Osteocyte (in vitro differentiated cells): ENCODE measurements at places on chromosomes 5 and 9. TPM values are rescaled to one million over a fixed set of nuclear protein-coding genes. Genes with fewer than 3 reads are reported as not detected.
A peak's percentile ranks its signal among the peaks of the same experiment; 100 is the strongest.

SPOCK1 gene
- 900 and 954 TPM in 2 replicates for total RNA-seq

GRCh38 chr9:110588296-110588695, 8.8 kb upstream of the SVEP1 start:
- H3K4me1 ChIP-seq, result peaks cover 7% of the 10 kb centered on the region
- H3K4me3 ChIP-seq, result no peak overlapping the region
- H3K27me3 ChIP-seq, result peaks cover 27% of the 10 kb centered on the region
- no peak for DNase-seq
- H3K27ac ChIP-seq, result no peak overlapping the region
- peaks cover 4% of the 10 kb centered on the region for H3K36me3 ChIP-seq

DNA sequence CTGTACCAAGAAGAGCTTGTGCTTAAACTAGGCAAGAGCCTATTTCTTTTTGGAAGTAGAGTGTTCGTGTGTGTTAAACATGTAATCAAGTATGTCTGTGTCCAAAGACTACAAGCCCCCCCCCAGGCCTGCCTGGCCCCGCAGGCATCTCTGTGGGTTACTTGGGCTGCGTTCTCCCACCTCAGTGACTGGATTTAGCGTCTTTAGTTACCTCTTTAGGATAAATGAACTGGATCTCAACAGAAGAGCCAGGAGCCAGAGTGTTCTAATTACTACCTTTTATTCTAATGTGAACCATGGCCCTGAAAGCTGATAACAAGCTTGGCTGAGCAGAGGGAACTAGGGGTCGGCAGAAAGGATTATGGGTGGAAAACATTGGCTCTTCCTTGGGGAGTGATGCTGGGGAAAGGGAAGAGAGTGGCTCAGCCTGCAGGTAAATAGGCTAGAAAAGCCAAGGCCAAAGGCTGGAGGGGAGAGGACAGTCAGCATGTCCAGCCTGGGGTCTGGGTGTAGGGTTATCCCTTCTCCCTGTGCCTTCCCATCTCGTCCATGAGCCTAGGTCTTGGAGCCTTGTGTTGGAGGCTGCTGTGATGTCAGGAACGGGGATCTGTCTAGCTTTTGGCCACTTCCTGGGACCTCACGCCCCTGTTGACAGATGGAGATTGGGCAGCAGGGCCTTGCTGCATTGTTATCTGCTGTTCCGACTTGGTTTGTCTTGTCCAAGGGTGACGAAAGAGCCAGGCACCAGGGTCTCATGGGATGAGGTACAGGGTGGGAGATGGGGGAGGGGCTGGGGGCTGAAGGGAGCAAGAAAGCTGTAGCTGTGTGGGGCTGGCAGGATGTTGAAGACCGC, 11.1 kb downstream of the CD74 start:
- peaks cover 24% of the 10 kb centered on the region for H3K4me1 ChIP-seq
- H3K27ac ChIP-seq, result no peak overlapping the region
- H3K36me3 ChIP-seq, result peaks cover 23% of the 10 kb centered on the region
- DNase-seq, result no peak

- no peak for DNase-seq
- no peaks in the 10 kb centered on the region for H3K36me3 ChIP-seq
- no peak overlapping the region for H3K27ac ChIP-seq
- H3K4me3 ChIP-seq, result no peak overlapping the region
- H3K4me1 ChIP-seq, result peaks cover 4% of the 10 kb centered on the region
These were observed 644.8 kb downstream of the EFNA5 start for GRCh38 chr5:107025712-107026497.

ZNF366 gene
- not detected in 2 replicates for total RNA-seq

GLDC gene
- total RNA-seq, result 0.71 and 0.78 TPM in 2 replicates

GRCh38 chr5:127031863-127032232, 1.5 kb upstream of the MARCHF3 start:
- H3K27me3 ChIP-seq, result peaks cover 11% of the 10 kb centered on the region
- H3K4me3 ChIP-seq, result peak overlapping the region; percentile 92
- no peak overlapping the region for H3K27ac ChIP-seq
- no peak for DNase-seq
- H3K4me1 ChIP-seq, result peaks cover 19% of the 10 kb centered on the region

GRCh38 chr5:173826086-173826427, 62.1 kb upstream of the CPEB4 start:
- H3K27ac ChIP-seq, result peak overlapping the region; percentile 41
- H3K36me3 ChIP-seq, result peaks cover 4% of the 10 kb centered on the region
- peaks cover 53% of the 10 kb centered on the region for H3K4me1 ChIP-seq
- H3K27me3 ChIP-seq, result no peaks in the 10 kb centered on the region
- no peak for DNase-seq

GRCh38 chr5:19676895-19677294, 311.1 kb downstream of the CDH18 start:
- no peak overlapping the region for H3K27ac ChIP-seq
- DNase-seq, result no peak
- peaks cover 2% of the 10 kb centered on the region for H3K27me3 ChIP-seq
- H3K4me3 ChIP-seq, result no peak overlapping the region
- no peaks in the 10 kb centered on the region for H3K36me3 ChIP-seq
- H3K4me1 ChIP-seq, result no peaks in the 10 kb centered on the region

DNA sequence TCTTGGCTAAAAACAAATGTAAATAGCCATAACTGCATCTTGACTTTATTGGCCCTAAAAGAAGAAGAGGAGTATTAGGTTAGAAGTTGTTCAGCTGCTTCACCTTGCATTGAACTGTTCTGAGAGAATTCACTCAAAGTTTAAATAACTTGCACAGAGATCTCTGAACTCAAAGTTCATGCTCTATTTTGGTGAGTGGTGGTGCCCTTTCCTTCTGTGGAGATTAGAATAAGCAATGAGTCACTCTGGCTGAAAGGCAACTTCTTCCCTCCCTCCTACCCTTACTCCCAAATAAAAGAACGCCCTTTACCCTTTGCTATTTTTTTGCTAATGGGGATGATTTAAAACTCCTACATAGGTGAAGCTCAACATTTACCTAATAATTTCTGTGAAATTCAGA, 48.9 kb downstream of the ERMP1 start:
- no peak overlapping the region for H3K4me3 ChIP-seq
- no peak overlapping the region for H3K27ac ChIP-seq
- H3K27me3 ChIP-seq, result no peaks in the 10 kb centered on the region
- H3K36me3 ChIP-seq, result peaks cover 70% of the 10 kb centered on the region
- DNase-seq, result no peak
- peaks cover 2% of the 10 kb centered on the region for H3K4me1 ChIP-seq

DNA sequence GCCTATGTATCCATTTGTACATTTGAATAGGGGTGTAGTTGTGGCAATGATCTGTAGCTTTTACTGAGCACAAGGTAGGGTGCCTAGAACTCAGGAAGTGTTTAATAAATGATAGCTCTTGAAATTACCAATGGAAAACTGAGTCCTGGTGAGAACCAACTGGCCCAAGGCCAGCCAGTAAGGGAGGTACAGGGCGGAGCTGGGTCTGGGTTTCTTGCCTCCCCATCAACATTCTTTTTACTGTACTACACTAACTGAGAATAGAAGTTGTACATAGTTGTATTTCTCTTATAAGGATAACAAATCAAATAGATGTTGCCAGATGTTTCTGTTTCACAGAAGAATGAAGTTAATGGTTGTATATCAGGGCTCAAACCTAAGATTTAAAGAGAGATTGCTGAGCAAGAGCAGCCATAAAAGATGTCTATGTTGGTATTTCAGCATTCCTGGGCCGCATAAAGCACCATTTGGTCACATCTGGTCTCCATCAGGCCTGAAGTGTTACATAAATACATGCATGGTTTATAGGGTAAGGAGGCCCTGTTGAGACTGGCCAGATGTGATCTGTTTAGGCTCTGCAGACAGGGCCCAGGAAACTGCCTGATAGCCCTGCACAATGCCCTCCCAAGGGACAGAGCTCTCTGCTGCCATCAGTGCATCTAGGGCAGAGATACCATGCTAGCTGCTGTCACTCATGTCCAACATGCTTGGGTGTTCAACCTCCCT, 210.5 kb downstream of the NXNL2 start:
- no peak overlapping the region for H3K4me3 ChIP-seq
- H3K4me1 ChIP-seq, result peaks cover 58% of the 10 kb centered on the region
- DNase-seq, result no peak
- no peaks in the 10 kb centered on the region for H3K36me3 ChIP-seq

DNA sequence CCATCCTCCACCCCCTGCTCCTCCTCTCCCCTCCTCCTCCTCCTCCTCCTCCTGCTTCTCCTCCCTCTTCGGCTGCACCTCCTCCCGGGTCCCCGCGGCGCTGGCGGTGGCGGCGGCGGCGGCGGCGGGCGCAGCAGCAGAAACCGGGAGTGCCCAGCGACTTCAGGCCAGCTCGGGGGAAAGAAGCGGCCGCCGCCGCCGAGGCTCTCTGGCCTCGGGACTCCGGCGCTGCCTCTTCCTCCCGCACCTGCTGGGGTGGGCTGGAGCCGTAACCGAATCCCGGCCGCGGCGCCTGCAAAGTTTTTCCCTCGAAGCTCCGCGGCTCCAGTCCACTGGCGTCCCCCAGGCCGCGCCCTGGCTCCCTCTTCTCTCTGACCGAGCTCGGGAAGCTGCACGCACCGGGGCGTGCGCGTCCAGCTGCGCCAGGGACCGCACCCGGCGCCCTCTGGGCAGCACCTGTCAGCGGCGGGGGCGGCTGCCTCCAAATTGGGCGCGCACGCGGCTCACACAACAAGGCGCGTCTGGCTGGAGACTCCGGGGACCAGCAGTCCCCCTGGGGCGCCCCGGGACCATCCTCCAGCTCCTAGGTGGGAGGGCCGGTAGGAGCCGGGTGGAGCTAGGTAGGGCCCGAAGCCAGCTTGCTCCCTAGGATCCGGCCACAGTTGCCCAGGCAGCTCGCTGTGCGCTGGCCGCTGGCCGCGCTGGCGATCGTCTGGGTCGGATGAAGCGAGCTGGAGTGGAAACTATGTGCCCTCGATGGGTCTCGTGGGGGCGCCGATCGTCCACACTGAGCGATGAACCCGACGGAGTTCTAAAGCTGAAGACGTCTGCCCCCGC, at the start of gene MCTP1:
Gene MCTP1 (minus strand): TSS at position 523 of the 837 bp plus-strand sequence.
- DNase-seq, result no peak
- H3K27ac ChIP-seq, result no peak within 1 kb of the TSS
- peaks cover 71% of the 10 kb centered on the region for H3K27me3 ChIP-seq
- H3K4me3 ChIP-seq, result peak within 1 kb of the TSS; percentile 69

GRCh38 chr5:171596391-171596878, 177.0 kb downstream of the FGF18 start:
- peak; percentile 80 for DNase-seq
- no peak overlapping the region for H3K4me3 ChIP-seq
- H3K27ac ChIP-seq, result no peak overlapping the region

GRCh38 chr9:114093761-114094505, 5.2 kb downstream of the KIF12 start:
- H3K4me3 ChIP-seq, result no peak overlapping the region
- H3K27ac ChIP-seq, result no peak overlapping the region
- DNase-seq, result no peak
- H3K4me1 ChIP-seq, result peaks cover 3% of the 10 kb centered on the region

GRCh38 chr9:128226412-128226801, 23.2 kb downstream of the DNM1 start:
- H3K27me3 ChIP-seq, result no peaks in the 10 kb centered on the region
- no peak overlapping the region for H3K4me3 ChIP-seq
- no peak overlapping the region for H3K27ac ChIP-seq
- peaks cover 8% of the 10 kb centered on the region for H3K36me3 ChIP-seq
- H3K4me1 ChIP-seq, result no peaks in the 10 kb centered on the region
- DNase-seq, result no peak

FER gene
- 27.7 and 38.2 TPM in 2 replicates for total RNA-seq

- no peak for DNase-seq
- no peak overlapping the region for H3K27ac ChIP-seq
- H3K4me3 ChIP-seq, result no peak overlapping the region
These were observed 63.1 kb upstream of the EPB41L4B start for GRCh38 chr9:109383947-109384346.

GRCh38 chr5:52605317-52606313, 182.1 kb upstream of the ITGA1 start:
- peaks cover 7% of the 10 kb centered on the region for H3K4me1 ChIP-seq
- H3K36me3 ChIP-seq, result no peaks in the 10 kb centered on the region
- no peak for DNase-seq
- no peak overlapping the region for H3K4me3 ChIP-seq

- H3K4me1 ChIP-seq, result no peaks in the 10 kb centered on the region
- H3K27me3 ChIP-seq, result peaks cover 18% of the 10 kb centered on the region
- H3K27ac ChIP-seq, result no peak overlapping the region
- H3K36me3 ChIP-seq, result no peaks in the 10 kb centered on the region
- DNase-seq, result no peak
These were observed 42.2 kb downstream of the BAAT start for GRCh38 chr9:101342595-101342994.

DNA sequence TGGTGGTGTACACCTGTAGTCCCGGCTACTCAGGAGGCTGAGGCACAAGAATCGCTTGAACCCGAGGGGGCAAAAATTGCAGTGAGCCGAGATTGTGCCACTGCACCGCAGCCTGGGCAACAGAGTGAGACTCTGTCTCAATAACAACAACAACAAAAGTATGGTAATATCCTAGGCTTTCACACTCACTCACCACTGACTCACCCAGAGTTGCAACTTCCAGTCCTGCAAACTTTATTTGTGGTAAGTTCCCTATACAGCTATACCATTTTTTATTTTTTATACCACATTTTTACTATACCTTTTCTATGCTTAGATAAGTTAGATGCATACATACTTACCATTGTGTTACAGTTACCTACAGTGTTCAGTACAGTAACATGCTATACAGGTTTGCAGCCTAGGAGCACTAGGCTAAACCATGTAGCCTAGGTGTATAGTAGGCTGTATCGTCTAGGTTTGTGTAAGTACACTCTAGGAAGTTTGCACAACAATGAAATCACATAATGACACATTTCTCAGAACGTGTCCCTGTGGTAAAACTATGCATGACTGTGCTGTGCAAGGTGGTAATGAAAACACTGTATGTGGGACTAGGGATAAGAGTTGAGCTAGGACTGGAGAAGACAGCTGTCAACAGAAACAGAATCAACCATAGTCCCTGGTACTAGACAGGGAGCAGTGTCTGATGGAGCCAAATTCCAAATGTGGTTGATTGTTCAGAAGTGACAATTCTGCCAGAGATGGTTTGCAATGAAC, 109.5 kb upstream of the RAD23B start:
- no peaks in the 10 kb centered on the region for H3K27me3 ChIP-seq
- H3K36me3 ChIP-seq, result no peaks in the 10 kb centered on the region
- no peak for DNase-seq
- H3K4me1 ChIP-seq, result peaks cover 19% of the 10 kb centered on the region
- no peak overlapping the region for H3K27ac ChIP-seq

SPAAR gene
- total RNA-seq, result 0.56 TPM in 1 of 2 replicates, not detected in the other

- peak; percentile 95 for DNase-seq
- peaks cover 6% of the 10 kb centered on the region for H3K4me1 ChIP-seq
- peak overlapping the region; percentile 86 for H3K27ac ChIP-seq
- H3K4me3 ChIP-seq, result no peak overlapping the region
These were observed 18.7 kb downstream of the KCNIP1 start for GRCh38 chr5:170522211-170523141.
